ENCODE measurements at places on chromosomes 1 and 21.
A peak's percentile ranks its signal among the peaks of the same experiment; 100 is the strongest.

DNA sequence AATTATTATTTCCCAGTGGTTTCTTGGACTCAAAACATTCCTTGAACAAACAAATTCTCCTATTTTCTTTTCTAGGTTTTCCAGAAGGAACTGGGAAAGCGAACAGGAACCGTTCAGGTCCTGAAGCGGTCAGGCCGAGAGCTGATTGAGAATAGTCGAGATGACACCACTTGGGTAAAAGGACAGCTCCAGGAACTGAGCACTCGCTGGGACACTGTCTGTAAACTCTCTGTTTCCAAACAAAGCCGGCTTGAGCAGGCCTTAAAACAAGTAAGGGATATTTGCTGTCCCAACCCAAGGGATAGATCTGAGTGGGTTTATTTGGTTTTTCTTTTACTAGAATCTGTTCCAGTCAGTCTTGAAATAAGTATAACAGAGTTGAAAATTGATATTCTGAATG is 39.4 kb upstream of the BMP8A start:
- no peak for DNase-seq

DNA sequence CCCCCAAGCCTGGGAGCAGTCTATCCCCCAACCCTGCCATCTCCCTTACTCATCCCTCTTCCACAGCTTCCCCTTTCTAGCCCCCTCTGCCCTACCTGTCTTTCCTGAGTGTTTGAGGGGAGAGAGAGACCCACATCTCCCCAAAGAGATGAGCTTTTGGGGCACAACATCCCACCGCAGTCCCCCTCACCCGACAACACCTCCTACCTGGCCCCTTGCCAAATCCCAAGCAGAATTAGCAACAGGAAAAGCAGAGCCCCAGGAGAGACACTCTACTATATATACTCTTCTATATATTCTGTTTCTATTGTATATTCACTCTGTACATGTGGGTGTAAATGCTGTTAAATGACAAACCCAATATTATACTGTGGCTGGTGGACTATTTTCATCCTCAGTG is 9.9 kb upstream of the KCNC4 start:
- no peak for DNase-seq

DNA sequence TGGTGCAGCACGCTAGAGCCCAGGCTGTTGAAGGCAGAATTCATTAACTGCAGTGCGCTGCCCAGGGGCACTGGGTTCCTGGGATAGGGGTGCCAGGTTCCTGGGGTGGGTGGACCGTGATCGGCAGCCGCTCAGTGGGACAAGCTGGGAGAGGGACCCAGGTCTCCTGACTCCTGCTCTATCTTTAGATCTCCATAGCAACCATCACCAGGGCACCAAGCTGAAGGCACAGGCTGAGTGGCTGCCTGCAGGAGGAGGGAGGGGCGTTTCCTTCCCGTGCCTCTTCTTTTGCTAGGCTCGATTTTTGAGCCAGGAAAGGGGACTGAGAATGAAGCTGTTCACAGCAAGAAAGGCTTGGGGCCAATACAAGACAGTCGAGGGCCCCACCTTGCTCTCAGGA is 20.9 kb upstream of the CDCP2 start:
- DNase-seq, result no peak

- DNase-seq, result no peak
These were observed 183.0 kb downstream of the HIVEP3 start for GRCh38 chr1:41735631-41736260.

GRCh38 chr1:118944133-118944532 is 44.0 kb downstream of the TBX15 start:
- DNase-seq, result no peak

DNA sequence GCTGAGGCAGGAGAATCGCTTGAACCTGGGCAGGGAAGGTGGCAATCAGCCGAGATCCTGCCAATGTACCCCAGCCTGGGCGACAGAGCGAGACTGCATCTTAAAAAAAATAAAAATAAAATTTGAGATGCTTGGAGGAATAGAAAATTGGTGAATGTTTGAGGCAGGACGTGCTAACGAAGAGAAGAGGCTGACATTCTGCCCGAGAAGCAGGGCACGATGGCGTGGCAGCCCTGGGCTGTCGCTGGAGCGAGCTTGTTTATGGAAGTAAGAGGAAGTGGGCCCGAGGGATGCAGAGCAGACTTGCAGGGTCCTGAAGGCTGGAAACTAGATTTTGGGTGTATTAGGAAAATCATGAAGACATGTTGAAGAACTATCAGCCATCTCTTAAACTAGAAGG is 92.6 kb downstream of the KIF26B start:
- peak; percentile 47 for DNase-seq

GRCh38 chr1:115642168-115643072 is 650 bp downstream of the VANGL1 start:
- DNase-seq, result no peak

GRCh38 chr1:8078176-8078671 is 52.1 kb upstream of the ERRFI1 start:
- no peak for DNase-seq

DNA sequence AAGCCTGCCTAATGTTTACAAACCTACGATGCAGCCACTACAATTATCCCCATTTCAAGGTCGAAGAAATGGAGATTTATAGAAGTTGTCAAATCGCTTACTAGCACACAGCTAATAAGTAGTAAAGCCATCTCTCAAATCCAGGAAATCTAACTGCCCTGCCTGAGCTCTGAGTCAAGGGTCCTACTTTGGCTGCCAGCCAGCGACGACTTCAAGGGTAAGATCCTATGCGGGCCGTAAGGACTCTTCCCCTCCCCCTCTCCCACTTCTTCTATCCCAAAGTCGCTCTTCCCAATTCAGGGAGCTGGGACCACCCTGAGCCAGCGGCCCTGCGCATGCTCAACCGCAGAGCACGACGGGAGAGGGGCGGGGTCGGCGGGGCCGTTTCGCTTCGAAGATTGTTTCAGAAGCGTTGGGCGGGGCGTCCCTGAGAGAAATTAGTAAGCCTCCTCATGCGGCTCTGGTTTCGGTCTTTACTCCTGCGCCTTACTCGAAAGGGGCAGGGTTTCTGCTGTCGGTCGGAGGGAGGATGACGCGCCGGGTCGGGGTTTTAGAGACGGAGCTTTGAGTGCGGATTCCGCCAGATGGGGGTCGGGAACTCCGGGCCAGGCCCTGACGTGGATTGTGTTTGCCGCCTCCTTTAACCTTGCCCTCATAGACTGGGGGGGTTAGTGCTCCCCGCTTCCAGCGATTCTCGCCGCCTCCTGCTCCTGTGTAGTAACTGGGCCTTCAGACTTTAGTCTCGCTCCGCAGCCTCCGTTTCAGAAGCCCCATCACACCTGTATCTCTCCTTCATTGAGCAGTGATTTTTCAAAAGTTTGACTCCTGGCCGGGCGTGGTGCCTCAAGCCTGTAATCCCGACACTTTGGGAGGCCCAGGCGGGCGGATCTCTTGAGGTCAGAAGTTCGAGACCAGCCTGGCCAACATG is at the start of gene ZMYM1:
Gene ZMYM1 (plus strand): TSS at position 383 of the 928 bp plus-strand sequence. CDS start 14,603 bp downstream, outside the sequence.
- peak; percentile 86 for DNase-seq

- DNase-seq, result no peak
These were observed 115.6 kb downstream of the XCL2 start for GRCh38 chr1:168428063-168428731.

GRCh38 chr1:26981146-26981846 is 12.2 kb upstream of the TRNP1 start:
- DNase-seq, result no peak

All from right atrium auricular region (tissue), 2 donors.